ENCODE measurements at places on chromosomes 5 and 9. TPM values are rescaled to one million over a fixed set of nuclear protein-coding genes. Genes with fewer than 3 reads are reported as not detected.

IFNA2 gene
- not detected for total RNA-seq

SAPCD2 gene
- total RNA-seq = 21.1 TPM

TPD52L3 gene
- not detected for total RNA-seq

MPDZ gene
- total RNA-seq = not detected

HBEGF gene
- total RNA-seq = 39.1 TPM

WNK2 gene
- 0.22 TPM for total RNA-seq

Data from T-helper 1 cell treated with Interleukin-12 subunit alpha and Interleukin-12 subunit beta and Interleukin-4 antibody, amounts not matched to agents 30 ng/mL and 1 ng/mL, for 36 hours (primary cell).